SHP77 treated with DMSO at 0.1 percent for 48 hours (cell line): ENCODE measurements at places on chromosomes 12 and 14.

GRCh38 chr12:75170640-75171185, 38.9 kb downstream of the KCNC2 start:
- no peak for DNase-seq

- DNase-seq: no peak
These were observed 155.6 kb downstream of the SLC6A15 start for GRCh38 chr12:84756961-84757360.

- no peak for DNase-seq
These were observed 59.6 kb upstream of the SRRM4 start for GRCh38 chr12:118921761-118922160.

DNA sequence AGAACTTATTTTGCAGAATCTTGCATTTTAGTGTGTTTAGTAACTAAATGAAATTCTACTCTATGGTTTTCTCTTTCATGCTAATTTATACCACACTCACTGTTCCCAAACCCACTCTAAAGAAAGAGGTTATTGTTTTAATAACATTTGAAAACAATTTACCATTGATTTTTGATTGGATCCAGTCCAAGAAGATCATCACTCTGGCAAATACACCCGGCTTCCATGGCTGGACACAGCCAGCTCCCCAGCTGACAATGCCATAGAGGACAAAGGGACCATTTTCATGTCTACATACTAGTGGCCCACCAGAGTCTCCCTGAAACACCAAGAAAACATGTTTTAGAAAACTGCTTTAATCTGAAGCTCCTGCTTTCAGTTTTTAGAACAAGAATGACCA, 42.4 kb downstream of the OVCH1 start:
- DNase-seq: no peak

- DNase-seq: no peak
These were observed 5.2 kb upstream of the FOS start for GRCh38 chr14:75273272-75274049.

DNA sequence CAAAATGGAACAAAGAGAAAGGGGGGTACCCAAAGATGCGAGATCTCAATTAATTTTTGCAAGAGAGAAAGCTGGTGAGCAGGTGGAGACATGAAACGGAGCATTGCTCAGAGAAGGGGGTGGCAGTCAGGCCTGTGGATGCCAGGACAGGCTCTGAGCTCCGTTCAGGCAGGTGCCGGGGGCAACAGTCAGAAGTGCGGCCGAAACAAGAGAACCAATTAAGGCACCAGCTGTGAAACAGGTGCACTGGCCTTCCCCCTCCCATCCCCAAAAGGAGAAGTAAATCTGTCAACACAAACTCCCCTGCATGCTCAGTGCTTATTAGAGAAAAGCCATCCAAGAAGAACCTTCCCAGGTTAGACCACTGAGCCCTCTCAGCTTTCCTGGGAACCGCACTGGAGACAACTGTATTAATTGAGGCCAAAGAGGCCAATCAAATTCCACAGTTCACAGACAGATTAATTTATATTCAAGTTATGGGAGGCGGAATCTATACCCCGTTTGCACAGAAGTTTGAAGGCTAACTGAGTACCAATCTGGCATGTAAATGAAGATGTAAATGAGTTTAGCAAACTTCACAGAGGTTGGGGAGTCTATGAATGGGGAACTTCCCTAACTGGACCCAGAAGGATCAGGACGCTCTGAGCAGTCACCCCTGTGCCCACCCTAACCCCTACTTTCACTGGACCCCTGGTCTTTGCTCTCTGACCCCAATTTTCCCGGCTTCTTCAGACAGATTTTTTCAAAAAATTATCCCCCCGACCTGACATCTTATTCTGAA, 20.9 kb downstream of the OAS2 start:
- no peak for DNase-seq

DNA sequence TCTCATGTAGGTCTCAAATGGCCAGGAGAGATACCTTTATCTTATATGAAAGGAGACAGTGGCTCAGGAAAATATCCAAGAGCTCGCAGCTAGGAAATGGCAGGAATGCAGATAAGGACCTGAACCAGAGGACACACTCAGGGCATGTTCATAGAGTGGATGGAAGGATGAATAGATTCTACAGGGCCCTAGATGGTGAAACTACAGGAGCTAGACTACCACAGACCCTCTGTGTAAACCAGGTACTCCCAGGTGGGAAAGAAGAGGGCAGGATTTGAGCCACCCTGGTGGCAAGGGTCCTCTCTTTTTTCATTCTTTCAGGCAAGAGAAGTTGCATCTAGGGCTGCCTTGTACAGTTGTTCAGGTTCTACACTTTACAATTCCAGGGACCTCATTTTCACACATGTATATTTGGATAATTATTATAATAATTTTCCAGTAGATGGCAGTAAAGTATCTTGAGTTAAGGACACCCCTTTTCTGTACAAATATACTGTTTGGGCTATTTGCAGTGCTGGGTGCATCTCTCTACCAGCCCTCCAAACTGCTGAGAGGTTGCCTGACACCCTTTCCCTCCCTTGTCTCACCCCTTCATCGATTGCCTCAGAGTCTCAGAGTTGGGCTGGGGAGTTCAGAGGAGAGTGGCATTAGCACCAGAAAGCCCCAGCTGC, 10.5 kb upstream of the ZDHHC22 start:
- DNase-seq: peak; percentile 37

GRCh38 chr12:109767991-109768900, 54.6 kb downstream of the FAM222A start:
- DNase-seq: no peak

GRCh38 chr12:74945771-74946198, 263.9 kb downstream of the KCNC2 start:
- DNase-seq: no peak
